ENCODE measurements at places on chromosomes 12 and 14.

DNA sequence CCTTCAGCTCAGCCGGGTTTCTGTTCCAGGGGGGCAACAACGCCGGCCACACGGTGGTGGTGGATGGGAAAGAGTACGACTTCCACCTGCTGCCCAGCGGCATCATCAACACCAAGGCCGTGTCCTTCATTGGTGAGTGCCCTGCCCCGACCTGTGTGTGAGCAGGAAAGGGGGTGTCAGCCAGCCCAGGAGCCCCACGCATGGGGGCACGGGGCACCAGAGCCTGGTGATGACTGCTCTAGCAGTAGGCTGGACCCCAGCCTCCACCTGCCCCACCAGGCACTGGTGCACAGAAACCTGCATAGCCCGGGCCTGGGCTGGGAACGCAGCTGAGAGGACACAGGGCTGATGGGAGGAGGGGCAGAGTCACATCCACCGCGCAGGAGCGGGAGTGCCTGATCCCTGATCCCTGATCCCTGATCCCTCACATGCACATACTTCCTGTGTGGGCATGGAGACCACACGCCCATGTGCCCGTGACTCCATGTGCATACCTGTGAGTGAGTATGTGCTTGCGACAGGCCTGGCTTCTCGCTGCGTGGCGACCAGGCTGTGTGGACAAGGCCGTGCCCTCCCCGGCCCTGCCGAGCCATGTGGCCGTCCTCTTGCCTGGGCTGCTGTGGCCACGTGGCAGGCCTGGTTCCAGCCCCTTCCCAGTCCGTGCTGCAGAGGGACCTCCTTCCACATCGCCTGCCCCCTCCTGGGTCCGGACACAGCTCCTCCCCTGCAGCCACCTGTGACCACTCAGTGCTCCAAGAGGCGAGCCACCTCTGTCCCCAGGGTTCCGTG is 11.2 kb downstream of the ADSS1 start:
- DNase-seq: no peak

DNA sequence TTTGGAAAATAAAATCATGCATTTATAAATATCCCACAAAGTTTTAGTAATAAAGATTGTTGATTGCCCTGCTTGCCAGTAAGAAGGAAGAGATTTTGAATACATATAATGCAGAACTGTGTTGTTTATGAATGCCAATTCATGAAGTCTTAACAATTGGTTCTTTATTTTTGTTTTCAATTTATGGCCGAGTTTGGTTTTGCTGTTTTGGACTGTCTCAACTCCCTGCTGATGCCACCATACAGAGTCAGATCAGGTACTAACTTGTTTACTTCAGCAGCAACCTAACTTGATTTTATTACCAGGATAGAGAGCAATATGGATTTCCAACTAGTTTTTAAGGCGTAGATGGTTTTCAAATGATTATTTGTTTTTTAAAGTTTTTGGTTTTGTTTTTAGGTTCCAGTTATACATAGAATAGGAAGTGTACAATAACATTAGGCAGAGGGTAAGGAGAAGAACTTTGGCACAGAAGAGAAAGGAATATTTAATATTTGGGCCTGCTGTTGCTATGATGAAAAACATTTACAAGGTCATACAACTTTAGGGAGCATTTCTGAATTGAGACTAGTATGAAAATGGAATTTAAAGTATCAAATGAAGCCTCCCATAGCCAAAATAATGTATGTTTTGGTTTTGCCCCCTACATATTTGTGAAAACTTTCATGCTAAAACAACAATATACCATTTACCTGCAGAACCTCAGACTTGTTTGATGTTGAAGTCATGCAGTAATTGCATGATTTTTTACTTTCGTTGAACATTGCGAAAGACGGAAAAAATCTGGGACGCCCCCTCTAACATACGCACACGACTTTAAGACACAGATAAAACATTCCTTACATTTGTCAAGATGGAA is 904 bp upstream of the FAM177A1 start:
- no peak for DNase-seq

- DNase-seq: no peak
Observed at GRCh38 chr12:95608252-95609033, 57.2 kb upstream of the USP44 start.

GRCh38 chr14:21723431-21724045 is 49.9 kb upstream of the OR4E1 start:
- DNase-seq: peak; percentile 63

- no peak for DNase-seq
Observed at GRCh38 chr14:104245723-104246122, 107.3 kb downstream of the KIF26A start.

DNA sequence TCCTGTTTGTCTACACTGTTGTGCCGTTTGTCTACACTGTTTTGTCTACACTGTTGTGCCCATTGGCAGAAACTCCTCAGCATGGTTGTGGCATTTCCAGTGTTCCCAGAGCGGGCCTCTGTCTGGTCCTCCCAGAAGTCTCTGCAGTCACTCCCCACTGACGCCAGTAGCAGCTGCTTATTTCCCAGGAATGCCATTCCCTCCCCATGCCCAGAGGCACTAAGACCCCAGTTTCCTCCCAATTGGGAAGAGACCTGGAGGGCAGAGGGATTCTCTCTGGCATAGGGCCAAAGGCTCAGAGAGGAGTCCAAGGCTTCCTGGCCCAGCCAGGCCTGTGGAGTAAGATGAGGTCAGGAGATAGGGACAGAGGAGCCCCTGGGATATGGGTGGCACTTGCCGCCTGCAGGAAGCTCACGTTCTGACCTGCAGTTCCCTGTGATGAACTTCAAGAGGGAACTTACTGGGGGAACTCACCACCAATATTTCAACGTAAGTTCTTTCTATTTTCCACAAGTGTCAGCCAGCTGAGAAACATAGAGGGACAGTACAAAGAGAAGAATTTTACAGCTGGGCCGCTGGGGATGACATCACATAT is 69.1 kb downstream of the TNFAIP2 start:
- no peak for DNase-seq

GRCh38 chr14:73599499-73599898 is 7.8 kb downstream of the ACOT4 start:
- no peak for DNase-seq

GRCh38 chr12:63888908-63889635 is 44.6 kb downstream of the SRGAP1 start:
- no peak for DNase-seq

- no peak for DNase-seq
Observed at GRCh38 chr12:75042125-75042524, 167.5 kb downstream of the KCNC2 start.

GRCh38 chr12:24352363-24352762 is 402.9 kb upstream of the SOX5 start:
- no peak for DNase-seq

GRCh38 chr12:112927475-112927874 is 10.8 kb upstream of the OAS3 start:
- no peak for DNase-seq

GRCh38 chr12:48030173-48030650 is 25.9 kb upstream of the COL2A1 start:
- DNase-seq: no peak

DNA sequence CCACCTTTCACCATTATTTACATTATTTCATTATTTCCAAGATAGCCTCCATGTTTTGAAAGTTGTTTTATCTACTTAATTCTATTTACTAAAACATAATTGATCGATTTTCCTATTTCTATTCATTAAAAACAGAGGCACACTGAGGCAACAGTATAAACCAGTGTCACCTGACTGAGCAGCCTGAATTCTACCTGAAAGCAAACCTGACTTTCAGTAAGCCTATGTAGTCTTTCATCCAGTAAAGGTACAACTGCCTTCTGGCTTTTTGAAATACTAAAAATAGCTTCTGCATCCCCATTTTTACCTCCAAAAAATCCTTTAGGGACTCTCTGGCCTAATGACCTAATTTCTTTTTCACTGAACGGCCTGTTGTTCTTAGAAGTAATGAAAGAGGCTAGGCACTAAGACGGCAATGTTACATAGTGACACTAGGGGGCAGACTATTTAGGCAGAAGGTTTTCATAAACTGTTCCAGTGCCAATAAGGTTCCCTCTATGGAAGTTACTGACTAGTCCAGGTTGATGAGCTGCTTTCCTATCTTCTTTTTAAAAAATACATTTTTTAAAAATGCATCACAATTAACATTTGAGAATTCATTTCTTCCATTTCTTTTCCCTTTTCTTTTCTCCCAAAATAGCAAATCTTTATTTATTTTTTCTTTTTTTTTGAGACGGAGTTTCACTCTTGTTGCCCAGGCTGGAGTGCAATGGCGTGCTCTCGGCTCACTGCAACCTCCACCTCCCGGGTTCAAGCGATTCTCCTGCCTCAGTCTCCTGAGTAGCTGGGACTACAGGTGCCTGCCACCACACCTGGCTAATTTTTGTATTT is 17.5 kb downstream of the ANAPC5 start:
- peak; percentile 42 for DNase-seq

DNA sequence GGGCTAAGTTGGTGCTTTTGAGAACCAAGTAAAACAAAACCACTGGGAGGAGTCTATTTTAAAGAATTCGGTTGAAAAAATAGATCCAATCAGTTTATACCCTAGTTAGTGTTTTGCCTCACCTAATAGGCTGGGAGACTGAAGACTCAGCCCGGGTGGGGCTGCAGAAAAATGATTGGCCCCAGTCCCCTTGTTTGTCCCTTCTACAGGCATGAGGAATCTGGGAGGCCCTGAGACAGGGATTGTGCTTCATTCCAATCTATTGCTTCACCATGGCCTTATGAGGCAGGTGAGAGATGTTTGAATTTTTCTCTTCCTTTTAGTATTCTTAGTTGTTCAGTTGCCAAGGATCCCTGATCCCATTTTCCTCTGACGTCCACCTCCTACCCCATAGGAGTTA is 1.8 kb upstream of the RAB5B start:
- no peak for DNase-seq

GRCh38 chr12:43097471-43097870 is 454.5 kb downstream of the ADAMTS20 start:
- no peak for DNase-seq

DNA sequence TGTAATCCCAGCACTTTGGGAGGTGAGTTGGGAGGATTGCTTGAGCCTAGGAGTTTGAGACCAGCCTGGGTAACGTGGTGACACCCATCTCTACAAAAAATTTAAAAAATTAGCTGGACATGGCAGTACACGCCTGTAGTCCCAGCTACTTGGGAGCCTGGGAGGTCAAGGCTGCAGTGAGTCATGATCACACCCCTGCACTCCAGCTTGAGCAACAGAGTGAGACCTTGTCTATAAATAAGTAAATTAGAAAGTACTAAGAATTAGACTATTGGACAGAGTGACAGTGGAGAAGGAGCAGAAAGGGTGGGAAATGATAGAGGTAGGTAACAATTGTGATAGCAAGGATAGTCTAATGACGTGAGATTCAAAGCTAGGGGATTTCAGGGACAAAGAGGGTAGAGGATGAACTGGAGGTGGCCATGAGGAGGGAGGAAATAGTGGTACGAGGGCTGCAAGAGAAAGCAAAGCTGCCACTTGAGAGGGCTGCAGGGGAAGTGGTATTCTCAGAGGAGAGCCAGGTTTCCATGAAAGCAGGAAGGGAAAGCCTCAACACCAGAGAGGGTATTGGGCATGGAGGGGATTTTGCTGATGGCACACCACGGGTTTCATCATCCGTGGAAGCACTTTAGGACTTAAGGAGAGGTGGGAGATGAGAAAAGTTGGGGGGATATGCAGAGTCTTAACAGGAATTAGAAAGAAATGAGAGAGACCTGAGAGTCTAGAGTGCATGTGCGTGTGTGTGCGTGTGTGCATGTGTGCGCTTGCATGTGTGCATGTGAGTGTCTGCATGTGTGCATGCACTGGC is 85.6 kb downstream of the SYNE2 start:
- DNase-seq: peak; percentile 69

GRCh38 chr12:86188226-86188625 is 68.0 kb downstream of the MGAT4C start:
- DNase-seq: no peak

DNA sequence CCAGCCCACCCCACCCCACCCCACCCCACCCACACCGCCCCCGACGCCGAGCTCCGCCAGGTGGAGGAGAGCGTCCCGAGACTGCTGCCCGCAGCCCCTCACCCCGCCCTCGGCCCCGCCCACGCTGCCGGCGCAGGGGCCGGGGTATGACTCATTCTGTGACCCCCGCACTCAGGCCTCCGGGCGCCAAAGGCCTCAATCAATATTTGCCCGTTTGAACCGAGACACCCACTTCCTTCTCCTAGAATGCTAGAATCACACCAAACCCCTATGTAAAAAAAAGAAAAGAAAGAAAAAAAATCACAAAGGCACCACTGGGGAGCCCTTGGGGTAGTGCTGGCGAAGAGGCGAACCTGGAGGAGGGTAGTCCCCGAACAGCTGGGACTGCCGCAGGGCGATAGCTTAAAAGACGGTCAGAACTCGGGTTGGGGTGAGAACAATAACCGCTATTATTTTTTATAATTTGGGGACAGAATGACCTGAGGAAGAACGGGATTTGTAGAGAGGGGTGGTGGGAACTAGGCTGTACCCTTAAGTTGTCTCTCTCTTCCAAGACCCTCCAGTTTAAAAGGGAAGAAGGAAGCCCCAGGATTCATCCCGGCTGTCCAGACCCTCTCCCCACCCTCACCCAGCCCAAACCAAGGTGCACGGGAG is 894 bp downstream of the KRT8 start:
- peak; percentile 40 for DNase-seq

GRCh38 chr12:19498099-19498498 is 58.8 kb downstream of the AEBP2 start:
- no peak for DNase-seq

GRCh38 chr12:105825141-105825540 is 313.6 kb downstream of the NUAK1 start:
- no peak for DNase-seq

All from activated CD8-positive, alpha-beta T cell treated with anti-CD3 and anti-CD28 coated beads, Interleukin-2, amount 10 ng/mL, durations not matched to agents 7 days and 5 days (primary cell).